ENCODE measurements at places on chromosomes 3 and 15. TPM values are rescaled to one million over a fixed set of nuclear protein-coding genes. Genes with fewer than 3 reads are reported as not detected.

Gene LINS1
- 14.3 TPM for total RNA-seq

Gene CATSPER2
- total RNA-seq, result 0.39 TPM

Gene SEMA3G
- total RNA-seq, result 0.20 TPM

Gene CHRD
- total RNA-seq, result 0.20 TPM

Gene RTP1
- not detected for total RNA-seq

Gene MTMR10
- total RNA-seq, result 16.8 TPM

Gene NR2F2
- total RNA-seq, result 21.5 TPM

Gene RPS27L
- total RNA-seq, result 206 TPM

Gene NPAP1
- total RNA-seq, result not detected

Gene MB21D2
- 2.9 TPM for total RNA-seq

Gene FHIT
- 3.7 TPM for total RNA-seq

Gene CHST2
- total RNA-seq, result 73.1 TPM

Gene PLSCR2
- total RNA-seq, result not detected

Gene CADPS
- total RNA-seq, result under 0.01 TPM

Gene OR5K2
- total RNA-seq, result not detected
